ENCODE measurements at places on chromosomes 1 and 21.

- DNase-seq = no peak
These were observed 37.8 kb upstream of the DOCK7 start for GRCh38 chr1:62726011-62726442.

GRCh38 chr1:63524201-63524600, 876 bp downstream of the EFCAB7 start:
- no peak for DNase-seq

- no peak for DNase-seq
These were observed 13.4 kb downstream of the OSCP1 start for GRCh38 chr1:36436821-36437220.

DNA sequence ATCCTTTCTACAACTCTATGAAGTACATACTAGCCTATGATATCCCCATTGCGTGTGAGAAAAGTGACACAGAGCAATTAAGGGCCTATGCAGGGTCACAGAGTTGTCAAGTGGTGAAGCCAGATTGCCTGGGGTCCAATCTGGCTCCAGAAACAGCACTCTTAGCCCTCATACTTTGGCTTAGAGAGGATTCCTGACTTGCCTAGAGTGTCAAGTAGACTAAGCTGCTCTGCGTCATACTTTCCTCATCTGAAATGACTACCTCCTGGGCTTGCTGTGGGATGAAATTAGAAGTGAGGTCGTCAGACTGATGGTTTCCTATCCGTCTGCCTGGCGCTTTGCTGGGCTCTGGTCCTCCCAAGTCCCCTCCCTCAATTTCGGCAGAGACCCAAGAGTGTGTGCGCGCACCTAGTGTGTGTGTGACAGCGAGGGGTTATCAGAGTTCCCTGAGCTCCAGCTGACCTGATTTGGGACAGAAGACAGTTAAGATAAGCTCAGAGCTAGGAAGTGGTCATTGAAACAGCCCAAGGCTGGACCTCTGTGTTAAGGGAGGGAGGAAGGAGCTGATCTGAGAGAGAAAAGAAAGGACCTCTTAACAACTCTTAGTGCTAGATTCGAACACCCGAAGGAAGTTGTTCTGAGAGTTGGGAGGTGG, 5.4 kb upstream of the NUAK2 start:
- no peak for DNase-seq
